ENCODE measurements at places on chromosomes 7 and 10. TPM values are rescaled to one million over a fixed set of nuclear protein-coding genes. Genes with fewer than 3 reads are reported as not detected.

DNA sequence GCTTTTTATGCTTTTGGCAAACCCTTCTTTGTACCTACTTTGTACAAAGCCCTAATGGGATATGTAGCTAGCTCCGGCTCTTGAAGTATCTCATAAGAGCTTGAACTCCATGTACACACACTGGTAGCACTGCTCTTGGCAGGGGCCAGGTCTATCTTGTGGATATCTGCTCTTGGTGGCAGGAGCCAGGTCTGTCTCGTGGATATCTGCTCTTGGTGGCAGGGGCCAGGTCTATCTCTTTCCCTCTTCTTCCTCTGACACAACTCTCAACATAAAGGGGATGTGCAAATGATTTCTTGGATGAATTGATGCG, 91.9 kb downstream of the WNT2 start:
- DNase-seq, result no peak

- no peak for DNase-seq
Measured at GRCh38 chr10:1923586-1923985, 186.3 kb upstream of the ADARB2 start.

GRCh38 chr7:130912082-130912861, 178.3 kb upstream of the KLF14 start:
- no peak for DNase-seq

DNA sequence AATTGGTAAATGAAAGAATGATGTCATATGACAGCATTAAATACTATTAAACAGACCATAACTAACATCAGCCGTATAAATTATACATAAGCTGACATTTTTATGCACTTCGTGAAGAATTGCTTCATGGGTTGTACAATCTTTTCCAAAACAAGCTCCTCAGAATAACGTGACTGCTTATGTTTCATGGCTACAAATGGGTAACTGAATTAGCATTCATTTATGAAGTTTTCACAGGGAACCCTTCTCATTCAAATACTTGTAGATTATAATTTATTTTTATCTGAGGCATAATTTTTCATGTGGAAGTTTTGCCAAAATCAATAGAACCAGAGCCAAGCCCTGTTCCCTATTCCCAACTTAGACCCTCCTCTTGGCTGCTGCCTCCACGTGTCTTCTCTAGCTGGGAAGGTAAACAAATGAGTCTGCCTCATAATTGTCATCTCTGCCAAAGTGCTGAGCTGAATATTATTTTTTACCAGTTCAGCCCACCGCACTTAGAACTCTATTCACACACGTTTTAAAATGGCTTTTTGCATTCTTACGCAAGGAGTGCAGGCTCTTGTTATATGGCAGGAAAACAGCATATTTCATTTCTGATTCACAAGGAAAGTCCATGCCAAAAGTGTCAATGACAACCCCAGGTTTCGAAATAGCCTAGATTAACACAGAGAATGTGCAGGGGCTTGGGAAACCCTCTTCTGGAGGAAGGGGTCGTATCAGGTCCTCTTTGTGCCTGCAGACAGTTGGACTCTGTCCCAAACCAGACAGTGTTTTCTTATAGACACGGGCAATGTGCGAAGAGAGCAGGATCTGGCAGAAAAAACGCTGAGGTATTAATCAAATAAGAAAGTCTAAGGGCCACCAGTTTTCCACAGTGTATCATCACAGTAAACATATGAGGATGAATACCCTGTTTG, 370.7 kb upstream of the MGMT start:
- no peak for DNase-seq

GRCh38 chr7:1234049-1234880, 1.6 kb downstream of the UNCX start:
- DNase-seq, result no peak

DNA sequence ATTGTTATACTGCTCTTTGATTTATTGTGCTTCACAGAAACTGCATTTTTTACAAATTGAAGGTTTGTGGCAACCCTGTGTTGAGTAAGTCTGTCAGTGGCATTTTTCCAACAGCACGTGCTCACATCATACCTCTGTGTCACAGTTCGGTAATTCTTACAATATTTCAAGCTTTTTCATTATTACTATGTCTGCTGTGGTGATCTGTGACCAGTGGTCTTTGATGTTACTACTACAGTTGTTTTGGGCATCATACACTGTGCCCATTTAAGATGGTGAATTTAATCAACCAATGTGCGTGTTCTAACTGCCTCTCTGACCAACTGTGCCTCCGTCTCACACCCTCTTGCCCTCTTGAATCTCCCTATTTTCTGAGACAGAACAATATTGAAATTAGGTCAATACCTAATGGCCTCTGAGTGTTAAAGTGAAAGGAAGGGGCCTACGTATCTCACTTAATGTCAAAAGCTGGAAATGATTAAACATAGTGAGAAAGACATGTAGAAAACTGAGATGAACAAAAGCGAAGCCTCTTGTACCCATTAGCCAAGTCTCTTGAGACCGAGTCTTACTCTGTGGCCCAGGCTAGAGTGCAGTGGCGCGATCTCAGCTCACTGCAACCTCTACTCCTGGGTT, 20.2 kb upstream of the ASL start:
- no peak for DNase-seq

- no peak for DNase-seq
Measured at GRCh38 chr7:143413123-143413522, 4.5 kb upstream of the EPHA1 start.

Gene NOS3
- total RNA-seq, result 15.5 TPM

Gene OR9A2
- total RNA-seq, result not detected

DNA sequence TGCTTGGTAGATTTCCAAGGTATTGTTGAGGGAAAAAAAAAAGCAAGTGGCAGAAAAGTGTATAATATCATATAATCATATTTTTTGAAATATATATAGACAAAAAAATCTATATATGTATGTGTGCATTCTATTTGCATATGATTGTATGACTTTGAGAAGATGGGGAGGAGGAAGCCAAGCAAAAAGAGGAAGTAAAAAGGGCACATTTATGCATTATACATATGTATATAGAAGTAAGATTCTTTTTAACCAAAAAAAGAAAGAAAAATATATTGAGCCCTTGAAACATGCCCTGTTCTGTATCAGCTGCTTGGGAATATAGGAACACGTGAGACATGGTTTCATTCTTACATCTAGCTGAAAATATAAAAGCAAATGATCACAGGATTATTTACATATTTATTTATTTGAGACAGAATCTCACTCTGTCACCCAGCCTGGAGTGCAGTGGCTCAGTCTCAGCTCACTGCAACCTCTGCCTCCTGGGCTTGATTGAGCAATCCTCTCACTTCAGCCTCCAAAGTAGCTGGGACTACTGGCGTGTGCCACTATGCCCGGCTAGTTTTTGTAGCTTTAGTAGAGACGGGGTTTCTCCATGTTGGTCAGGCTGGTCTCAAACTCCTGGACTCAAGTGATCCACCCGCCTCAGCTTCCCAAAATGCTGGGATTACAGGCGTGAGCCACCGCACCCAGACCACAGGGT, 18.0 kb upstream of the SLF2 start:
- DNase-seq, result no peak

Gene ITPRID1
- 0.18 TPM for total RNA-seq

DNA sequence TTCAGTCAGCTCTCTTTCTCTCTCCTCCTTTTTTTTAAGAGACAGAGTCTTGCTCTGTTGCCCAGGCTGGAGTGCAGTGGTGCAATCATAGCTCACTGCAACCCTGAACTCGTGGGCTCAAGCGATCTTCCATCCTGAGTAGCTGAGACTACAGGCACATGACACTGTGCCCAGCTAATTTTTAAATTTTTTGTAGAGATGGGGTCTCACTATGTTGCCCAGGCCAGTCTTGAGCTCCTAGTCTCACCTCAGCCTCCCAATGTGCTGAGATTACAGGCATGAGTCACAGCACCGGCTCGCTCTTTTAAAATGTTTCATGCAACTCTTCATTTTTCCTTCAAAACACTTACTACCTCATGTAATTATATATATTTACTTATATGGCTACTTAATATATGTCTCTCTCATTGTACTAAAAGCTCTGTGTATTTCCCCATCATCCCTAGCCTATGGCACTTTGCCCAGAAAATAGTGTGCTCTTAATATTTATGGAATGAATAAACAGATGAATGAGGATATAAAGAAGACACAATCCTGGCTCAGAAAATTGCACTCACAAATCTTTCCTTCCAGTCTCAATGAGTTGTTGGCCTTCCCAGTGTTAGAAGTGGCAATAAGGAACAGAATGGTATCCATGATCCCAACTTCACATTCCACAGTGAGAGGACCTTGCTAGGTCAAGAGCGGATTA, 33.9 kb downstream of the EBLN1 start:
- DNase-seq, result no peak

- no peak for DNase-seq
Measured at GRCh38 chr7:24384362-24385030, 100.5 kb downstream of the NPY start.

Gene RNF32
- total RNA-seq, result 1.0 TPM

Gene GRM8
- total RNA-seq, result 2.1 TPM

DNA sequence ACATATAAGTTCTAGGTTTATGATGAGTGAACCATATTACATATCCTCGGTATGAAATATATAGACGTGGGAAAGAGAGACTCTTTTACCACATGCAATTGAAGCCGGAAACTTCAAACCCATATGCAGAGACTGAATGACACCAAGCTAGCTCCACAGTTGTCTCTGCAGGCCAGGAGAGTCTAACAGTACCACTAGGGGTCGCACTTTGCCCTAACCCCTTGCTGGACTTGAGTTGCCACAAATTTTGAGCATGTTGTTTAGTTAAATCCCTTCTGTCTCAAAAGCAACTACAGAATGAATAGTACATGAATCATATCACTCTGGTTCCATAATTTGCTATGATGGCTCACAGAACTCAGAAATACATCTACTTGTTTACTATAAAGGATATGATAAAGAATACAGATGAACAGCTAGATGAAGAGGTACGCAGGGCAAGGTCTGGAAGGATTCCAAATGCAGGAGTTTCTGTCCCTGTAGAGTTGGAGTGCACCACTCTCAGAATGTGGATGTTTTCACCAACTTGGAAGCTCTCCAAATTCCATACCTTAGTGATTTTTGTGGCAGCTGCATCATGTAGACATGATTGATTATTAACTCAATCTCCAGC, 112.4 kb upstream of the YAE1 start:
- peak; percentile 61 for DNase-seq

GRCh38 chr7:145876376-145876775, 240.2 kb upstream of the CNTNAP2 start:
- no peak for DNase-seq
